ENCODE measurements at places on chromosomes 1 and 21.

DNA sequence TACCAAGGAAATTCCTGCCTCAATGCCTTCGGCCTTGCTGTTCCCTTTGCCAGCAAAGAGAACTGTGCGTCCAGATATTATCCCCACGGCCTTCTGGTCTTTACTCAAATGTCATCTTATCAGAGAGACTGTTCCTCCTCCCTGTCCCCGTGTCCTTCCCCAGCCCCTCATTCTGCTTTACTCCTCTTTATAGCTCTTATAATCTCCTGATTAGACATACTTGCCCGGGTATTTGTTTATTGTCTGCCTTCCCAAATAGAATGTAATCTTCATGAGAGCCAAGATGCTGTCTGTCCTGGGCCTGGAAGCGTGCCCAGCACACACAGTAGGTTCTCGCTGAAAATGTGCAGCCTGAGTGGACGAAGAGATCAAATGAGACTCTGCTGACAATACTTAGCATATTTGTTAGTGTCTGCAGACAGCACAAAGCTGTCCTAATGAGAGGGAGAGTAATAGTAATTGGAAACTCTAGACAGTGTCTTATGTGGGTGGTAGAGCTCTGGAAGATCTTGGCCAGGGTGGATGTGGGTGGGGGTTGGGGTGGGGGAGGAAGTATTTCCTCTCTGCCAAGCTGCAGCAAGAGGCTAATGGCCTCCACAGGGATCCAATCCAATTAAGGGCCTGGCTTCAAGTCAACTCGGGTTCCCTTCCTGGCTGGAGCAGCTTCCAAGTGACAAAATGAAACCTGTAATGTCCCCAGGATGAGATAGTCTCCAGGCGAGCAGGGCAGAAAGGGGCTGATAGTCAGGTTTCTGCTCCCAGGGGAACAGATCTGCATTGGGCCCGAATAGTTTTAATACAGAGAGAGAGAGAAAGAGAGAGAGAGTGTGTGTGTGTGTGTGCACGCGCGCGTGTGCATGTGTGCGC, 9.5 kb upstream of the CLIC4 start:
- no peak for DNase-seq

DNA sequence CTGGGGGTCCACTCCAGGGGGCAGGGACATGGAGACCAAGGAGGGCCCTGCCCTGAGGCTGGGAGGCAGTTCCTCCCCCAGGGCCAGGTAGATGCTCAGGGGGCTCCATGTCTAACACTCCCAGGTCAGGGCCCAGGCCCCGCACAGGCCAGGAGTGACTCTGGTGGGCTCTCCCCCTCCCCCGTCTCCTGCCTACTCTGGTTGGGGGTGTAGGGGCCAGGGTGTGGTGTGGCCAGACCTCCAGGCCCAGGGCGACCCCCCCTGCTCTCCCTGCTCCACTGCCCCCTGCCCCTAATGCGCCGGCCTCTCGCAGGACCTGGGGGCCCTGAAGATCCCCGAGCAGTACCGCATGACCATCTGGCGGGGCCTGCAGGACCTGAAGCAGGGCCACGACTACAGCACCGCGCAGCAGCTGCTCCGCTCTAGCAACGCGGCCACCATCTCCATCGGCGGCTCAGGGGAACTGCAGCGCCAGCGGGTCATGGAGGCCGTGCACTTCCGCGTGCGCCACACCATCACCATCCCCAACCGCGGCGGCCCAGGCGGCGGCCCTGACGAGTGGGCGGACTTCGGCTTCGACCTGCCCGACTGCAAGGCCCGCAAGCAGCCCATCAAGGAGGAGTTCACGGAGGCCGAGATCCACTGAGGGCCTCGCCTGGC, 19.7 kb upstream of the CCDC27 start:
- no peak for DNase-seq

DNA sequence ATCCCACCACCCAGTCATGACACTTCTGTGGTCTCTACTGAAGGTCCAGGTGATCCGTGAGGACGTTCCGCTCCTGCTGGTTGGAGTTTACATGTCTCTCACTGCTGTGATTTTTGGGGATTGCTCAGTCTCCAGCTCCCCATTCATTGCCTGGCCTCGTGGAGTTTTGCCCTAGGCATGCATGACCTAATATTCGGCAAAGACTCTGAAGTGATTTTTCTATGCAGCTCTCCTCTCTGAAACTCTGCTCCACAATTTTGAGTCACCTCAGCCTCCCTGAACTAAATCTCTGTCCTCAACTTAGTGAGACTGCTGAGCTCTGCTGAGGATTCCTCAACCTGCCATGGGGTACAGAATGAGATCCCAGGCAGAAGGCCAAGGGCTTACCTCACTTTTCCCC, 174.4 kb upstream of the FGGY start:
- no peak for DNase-seq

- no peak for DNase-seq
Measured at GRCh38 chr1:3058263-3059030, 10.6 kb upstream of the PRDM16 start.

GRCh38 chr1:227392984-227393764, 74.9 kb upstream of the CDC42BPA start:
- no peak for DNase-seq

DNA sequence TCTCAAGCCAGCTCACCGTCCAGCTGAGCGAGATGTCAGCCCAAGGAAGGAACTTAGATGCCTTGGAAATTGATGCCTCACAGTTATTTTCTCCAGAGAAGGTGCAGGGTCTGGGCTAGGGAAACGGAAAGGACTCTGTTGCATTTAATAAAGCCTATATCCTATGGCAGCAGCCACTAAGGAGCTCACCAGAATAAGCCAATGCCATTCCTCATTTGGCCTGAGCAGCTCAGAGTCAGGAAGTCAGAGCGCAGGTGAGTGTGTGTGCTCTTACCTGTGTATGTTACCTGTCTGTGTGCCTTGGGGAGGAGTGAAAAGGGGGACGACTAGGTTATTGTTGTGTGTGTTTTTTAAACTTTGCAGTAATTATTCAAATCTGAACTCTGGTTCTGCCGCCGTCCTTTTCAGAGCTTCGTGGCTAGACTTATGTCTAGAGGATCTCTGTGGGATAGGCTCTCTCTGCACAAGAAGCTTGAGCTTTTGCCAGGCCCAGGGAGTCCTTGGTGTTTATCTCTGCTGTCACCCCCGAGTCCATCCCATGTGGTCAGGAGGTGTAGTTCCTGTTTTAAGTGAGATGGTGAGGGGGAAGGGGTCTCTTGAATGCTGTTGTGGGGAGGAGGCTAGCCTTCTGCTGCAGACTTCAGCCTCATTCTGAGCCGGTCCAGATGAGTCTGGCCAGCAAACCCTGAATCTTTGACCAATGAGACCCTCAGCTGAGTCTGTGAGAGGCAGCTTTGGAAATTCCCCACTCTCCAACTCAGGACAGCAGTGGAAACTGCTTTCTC, 2.4 kb downstream of the TMCC2 start:
- DNase-seq = peak; percentile 56

- no peak for DNase-seq
Measured at GRCh38 chr1:171142416-171143385, 42.4 kb upstream of the FMO2 start.

DNA sequence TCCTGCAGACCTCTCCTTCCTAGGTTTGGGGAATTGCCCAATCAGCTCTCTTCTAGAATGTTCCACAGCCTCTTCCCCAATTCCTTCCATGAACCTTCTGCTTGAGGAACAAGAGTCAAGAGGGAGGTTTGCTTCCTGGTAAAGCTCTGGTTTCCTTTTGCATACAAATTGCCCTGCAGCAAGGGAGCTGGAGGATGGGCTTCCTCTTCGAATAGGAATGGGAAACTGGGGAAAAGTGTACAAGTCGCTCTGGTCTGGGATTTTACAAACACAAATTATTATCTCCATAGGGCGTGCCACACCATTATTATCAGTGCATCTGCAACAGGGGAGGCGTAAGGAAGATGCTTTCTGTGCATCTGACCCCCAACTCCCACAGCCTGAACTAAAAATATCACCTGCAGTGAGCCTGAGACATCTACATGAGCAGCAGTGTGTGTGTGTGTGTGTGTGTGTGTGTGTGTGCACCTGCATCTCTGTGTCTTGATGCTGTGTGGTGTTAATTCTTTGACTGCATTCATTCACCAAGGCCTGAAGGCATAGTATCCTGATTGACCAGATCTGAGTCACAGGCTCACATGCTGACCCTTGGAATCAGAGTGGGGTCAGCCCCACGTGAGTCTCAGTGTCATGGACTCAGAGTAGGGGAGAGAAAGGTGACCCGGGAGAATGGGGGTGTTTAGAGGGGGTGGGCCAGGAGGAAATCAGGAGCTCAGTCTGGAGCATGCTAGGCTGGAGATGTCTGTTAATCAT, 272.9 kb downstream of the KAZN start:
- no peak for DNase-seq

DNA sequence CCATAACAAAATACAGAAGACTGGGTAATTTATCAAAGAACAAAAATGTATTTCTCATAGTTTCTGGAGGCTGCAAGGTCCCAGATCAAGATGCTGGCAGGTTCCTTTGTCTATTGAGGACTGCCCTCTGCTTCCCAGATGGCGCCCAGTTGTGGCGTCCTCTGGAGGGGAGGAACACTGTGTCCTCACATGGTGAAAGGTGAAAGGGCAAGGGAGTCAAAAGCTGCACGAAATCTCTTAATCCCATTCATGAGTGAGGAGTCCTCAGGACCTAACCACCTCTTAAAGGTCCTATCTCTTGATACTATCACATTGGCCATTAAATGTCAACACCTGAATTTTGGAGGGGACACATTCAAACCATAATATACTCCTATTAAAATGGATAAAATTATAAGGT, 79.3 kb upstream of the IRF2BP2 start:
- no peak for DNase-seq

DNA sequence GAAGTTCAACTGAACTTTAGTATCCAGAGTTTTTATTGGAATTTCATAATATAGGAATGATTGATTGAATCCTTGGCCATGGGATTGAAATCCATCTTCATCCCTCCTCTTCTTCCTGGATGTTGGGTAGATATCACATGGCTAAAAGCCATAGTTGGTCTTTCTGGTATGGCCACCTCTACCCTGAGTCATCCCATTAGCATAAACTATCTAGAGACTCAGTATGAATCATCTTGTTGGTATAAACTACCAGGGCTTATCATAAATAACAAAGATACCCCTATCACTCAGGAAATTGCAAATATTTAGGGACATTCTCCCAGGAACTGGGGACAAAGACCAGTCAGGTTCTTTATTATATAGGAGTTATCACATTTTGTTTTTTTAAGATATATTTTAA, 21.2 kb upstream of the ZP4 start:
- DNase-seq = no peak

- no peak for DNase-seq
Measured at GRCh38 chr1:154327466-154328317, 2.4 kb downstream of the ATP8B2 start.

GRCh38 chr1:210250665-210250997, 18.0 kb downstream of the SERTAD4 start:
- no peak for DNase-seq

DNA sequence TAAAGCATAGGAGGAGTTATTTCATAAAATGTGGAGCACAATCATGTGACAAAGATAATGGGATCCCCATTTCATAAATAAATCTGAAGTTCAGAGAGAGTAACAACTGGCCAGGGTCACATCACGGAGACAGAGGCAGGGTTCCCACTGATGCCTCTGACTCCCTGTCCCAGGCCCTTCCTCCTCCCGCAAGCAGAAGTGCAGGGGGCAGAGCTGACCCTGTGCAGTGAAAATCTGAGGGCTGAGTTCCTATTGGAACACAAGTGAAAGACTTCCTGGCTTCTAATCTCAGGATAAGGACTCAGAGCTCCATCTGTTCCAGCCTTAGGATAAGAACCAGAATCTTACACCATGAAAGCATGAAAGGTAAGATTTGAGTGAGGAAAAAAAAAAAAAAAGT, 22.0 kb downstream of the SELL start:
- no peak for DNase-seq

DNA sequence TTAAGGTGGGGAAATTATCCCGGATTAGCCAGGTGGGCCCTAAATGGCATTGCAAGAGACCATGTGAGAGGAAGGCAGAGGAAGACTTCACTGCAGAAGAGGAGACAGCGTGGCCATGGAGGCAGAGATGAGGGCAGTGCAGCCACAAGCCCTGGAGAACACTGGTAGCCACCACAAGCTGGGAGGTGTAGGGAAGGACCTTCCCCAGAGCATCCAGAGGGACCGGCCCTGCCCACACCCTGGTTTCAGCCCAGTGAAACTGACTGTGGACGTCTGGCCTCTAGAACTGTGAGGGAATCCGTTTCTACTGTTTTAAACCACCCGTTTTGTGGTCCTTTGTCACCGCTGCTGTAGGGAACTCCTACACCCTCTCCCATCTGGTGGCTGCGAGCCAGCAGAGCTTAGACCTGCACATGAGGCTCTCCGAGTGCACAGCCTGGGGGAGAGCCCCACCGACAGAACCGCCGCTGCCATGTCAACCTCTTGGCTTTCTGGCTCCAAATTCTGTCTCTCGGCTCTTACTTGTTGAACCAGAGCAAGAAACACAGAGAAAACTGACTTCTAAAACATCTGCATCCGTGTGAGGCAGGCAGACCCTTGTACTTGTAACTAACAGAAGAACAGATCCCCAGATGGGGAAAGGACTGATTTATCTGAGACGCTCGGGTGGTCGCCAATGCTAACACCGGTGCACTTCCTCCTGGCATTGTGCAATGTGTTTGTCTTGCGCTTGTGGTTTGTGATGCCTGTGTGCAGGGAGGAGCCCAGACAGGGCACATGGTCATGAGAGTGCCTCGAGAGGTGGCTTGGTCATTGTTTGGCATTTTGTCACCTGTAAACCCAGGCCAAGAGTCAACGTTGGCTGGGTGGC, 90.8 kb upstream of the TMPRSS2 start:
- no peak for DNase-seq

DNA sequence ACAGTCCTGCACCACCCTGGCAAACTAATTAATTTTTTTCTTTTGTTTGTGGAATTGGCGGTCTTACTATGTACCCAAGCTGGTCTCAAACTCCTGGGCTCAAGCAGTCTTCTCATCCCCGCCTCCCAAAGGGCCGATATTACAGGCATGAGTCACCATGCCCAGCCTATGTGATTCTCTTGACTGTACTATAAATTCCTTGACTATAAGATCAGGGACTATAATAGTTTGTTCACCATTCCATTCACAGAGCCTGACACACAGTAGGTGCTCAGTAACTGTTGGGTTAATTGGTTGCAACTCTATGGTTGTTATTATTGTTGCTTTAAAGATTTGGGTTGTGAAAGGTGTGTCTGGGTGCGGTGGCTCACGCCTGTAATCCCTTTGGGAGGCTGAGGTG, 17.2 kb downstream of the DAP3 start:
- DNase-seq = no peak

- no peak for DNase-seq
Measured at GRCh38 chr21:20943561-20943997, 54.6 kb upstream of the NCAM2 start.

DNA sequence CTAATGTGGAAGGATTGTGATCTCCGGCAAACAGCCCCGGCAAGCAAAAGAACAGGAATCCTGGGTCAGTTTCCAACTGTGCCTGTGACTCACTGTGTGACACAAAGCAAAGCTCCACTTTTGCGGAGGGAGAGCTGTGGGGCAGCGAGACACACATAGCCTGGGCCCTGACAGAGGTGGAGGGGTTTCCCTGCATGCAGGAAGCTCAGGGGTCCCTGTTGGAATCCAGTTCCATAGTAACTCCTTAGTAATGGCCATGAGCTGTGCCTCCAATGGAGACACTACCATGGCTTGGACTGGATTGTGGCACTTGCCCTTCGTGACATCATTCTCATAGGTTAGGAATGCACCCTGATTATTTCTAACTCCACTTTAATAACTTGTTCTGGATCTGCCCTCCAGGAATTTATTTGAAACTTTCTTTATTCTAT, 47.0 kb upstream of the ATF3 start:
- no peak for DNase-seq

- DNase-seq = no peak
Measured at GRCh38 chr1:92087542-92087941, 7.4 kb downstream of the BTBD8 start.

Measured in activated CD8-positive, alpha-beta memory T cell treated with anti-CD3 and anti-CD28 coated beads for 24 hours (primary cell).